ENCODE measurements at places on chromosomes 4 and X.

- DNase-seq = no peak
These were observed 51.8 kb upstream of the TRAM1L1 start for GRCh38 chr4:117137145-117137544.

- DNase-seq = no peak
These were observed 666 bp downstream of the CCDC158 start for GRCh38 chr4:76420188-76420761.

DNA sequence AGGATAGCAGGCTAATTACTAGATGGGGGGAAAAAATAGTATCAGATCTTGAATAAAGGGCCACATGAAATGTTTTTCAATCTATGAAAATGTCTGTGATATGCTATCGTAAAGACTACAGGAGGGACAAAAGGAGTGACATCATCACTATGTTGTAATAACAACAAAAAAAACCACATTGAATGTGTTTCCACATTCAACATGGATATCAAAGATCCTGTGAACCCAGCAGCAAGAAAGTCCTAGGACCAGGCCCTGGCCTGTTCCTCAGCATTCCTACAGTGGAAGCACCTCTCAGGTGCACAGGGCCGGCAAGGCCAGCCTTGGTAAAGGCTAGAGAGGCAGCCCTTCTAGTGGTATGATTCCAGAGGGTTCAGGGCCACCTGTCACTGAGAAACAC is 118.3 kb downstream of the RELL1 start:
- no peak for DNase-seq

GRCh38 chr4:70737409-70737808 is 15.6 kb downstream of the RUFY3 start:
- DNase-seq = no peak

DNA sequence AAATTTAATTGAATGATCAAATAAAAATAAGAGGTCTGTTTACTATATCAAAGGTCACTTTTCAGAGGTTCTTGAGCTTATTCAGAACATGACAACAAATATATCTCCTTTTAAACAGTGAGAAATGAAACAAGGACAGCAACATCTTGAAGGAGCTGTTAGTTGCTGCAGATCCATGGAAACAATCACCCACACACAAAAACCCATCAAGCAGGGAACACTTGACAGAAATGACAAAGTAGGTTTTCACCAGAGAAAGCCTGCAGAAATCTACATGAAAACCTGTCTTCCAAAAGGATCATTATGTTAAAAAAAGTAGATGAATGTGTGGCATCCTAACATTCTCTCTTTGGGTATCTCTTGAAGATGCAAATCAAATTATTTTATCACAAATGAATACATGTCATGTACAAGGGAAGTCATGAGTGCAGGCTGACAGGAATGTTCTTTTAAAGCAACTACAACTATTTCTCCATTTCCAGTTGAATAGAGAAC is 203.0 kb downstream of the GRIA2 start:
- no peak for DNase-seq

GRCh38 chrX:153673428-153674218 is at the start of gene PNCK:
Gene PNCK, minus strand, starts transcription at chrX:153673813. Its CDS starts 737 bp downstream, at chrX:153673076.
- no peak for DNase-seq

DNA sequence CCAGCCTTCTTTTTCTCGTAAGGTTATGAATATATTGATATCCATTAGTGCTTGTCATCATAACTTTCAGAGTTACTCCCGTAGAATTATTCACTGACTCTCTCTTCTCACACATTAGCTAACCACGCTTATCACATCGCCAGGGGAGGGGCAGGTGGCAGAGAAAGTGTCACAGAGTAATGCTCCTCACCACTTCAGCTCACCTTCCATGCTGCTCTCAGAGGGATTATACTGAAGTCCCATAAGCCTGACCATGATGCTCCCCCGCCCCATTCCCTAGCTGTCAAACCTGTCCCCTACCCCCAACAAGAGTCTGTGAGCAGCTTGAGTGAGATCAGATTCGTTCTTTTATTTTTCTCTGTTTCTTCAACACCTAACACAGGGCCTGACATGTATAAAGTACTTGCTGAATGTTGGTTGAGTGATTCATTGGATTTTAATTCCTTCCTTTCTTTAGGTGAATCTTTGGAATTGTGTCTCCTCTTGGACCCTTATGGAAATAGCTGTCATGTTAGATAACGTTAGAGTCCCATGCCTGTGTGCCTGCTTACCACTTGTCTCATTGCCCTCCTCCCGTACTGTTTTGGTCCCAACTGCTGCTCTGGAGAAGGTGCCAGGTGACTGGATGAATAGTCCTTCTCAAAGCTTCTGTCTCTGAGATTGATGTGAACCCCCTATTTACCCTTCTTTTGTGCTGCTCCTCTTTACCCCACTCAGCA is 55.1 kb downstream of the RS1 start:
- no peak for DNase-seq

DNA sequence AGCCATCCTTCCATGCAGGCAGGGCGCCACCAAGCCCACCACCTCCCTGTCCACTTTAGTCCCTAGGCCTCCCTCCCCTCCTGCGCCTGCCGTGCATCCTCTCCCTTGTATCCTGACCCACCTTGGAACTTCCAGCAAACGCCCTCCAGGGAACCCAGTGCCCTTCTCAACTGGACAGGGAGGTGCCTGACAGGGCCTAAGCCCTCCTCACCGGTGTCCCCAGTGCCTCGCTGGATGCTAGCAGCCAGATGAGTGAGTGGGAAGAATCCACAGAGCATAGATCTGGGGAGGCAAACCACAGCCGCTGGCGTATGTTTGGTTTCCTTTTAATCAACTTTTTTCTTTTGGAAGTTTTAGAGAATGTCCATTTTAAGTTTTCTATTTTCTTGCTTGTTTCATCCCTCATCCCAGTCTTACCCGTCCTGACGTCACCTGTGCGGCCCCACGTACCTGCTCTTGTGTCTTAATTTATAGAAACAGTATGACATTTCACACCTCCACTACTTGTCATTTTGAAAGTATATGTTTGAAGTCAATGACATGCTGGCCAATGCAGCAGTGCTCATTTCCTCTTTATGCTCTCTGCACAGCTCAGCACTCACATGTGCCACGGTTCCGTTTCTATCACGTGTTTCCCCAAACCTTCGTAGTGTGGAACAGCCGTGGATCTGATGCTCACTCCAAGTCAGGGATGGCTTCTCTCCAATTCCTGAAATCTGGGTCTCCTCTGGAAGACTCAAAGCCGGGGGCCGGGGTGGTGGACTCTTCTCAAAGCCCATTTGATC is 3.4 kb upstream of the HMX1 start:
- no peak for DNase-seq

GRCh38 chrX:100381619-100382018 is 28.5 kb downstream of the PCDH19 start:
- DNase-seq = no peak

GRCh38 chr4:38752941-38753806 is 29.6 kb downstream of the TLR10 start:
- DNase-seq = no peak

- no peak for DNase-seq
These were observed 117.8 kb downstream of the RASGEF1B start for GRCh38 chr4:81353861-81354260.

DNA sequence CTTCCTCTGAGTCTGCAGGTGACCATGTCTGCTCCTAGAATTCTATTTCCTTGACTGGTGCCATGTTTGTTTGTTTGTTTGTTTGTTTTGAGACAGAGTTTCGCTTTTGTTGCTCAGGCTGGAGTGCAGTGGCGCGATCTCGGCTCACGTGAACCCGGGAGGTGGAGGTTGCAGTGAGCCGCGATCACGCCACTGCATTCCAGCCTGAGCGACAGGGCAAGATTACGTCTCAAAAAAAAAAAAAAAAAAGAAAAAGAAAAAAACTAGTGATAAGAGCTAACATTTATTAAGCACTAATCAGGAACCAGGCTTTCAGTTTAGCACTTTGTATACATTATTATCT is 7.2 kb downstream of the SAT1 start:
- DNase-seq = no peak

GRCh38 chr4:90415116-90415515 is 287.9 kb downstream of the CCSER1 start:
- no peak for DNase-seq

GRCh38 chr4:86910369-86910768 is 18.1 kb upstream of the C4orf36 start:
- DNase-seq = no peak

DNA sequence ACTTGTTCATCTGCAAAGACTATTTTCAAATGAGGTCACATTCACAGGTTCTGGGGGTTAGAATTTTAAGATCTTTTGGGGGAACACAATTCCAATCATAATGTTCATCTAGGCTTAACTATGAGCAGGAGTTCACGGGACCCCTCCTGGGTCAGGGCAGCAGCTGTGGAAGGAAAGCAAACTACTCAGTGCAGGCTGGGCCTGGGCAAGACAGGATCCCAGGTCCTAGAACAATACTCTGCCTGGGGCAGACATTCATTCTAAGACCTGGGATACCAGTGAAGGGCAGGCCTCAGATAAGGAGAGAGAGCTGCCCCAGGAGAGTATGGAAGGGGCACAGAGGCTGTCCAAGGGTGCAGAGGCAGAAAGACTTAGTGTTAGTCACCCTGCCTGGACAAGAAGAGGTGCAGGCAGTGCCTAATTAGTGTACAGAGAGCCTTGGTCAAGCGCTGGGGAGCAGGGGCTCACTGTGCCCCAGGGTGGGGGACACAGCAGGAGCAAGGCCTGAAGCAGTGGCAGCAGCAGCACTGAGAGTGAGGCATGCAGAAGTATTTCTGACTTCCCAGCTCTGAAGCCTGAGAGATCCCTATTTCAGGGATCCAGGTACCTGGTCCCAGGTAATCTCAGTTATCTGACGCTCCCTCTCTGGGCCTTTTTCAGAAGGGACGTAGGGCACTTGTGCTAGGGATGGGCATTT is 123.0 kb upstream of the MAMLD1 start:
- no peak for DNase-seq

DNA sequence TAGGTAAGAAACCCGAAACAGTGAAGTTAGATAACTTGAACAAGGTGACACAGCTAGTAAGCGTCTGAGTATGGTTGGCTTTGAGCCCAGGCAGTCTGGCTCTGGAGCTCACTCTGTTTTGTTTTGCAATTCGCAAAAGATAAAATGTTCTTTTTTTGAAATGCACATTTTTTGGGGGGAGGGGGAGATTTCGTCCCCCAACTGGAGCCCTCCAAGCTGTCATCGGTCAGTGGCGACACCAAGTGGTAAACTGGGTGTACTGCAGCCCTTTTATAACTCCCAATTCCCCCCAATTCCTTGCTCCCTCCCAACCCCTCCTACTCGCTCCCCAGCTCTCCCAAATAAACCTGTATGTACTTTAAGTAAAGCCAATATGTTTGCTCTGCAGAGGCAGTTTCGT is 2.8 kb upstream of the CLCN5 start:
- no peak for DNase-seq

GRCh38 chr4:112023402-112023950 is 121.8 kb upstream of the FAM241A start:
- no peak for DNase-seq

DNA sequence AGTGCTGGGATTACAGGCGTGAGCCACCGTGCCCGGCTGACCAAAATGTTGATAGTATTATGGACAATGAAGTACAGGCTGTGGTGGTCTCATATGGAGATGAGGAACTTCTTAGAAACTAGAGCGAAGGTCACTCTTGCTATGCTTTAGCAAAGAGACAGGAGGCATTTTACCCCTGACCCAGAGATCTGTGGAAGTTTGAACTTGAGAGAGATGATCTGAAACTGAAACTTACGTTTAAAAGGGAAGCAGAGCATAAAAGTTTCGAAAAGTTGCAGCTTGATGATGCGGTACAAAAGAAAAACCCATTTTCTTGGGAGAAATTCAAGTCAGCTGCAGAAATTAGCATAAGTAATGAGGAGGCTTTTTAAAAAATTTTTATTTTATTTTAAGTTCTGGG is 8.5 kb upstream of the CTAG2 start:
- no peak for DNase-seq

DNA sequence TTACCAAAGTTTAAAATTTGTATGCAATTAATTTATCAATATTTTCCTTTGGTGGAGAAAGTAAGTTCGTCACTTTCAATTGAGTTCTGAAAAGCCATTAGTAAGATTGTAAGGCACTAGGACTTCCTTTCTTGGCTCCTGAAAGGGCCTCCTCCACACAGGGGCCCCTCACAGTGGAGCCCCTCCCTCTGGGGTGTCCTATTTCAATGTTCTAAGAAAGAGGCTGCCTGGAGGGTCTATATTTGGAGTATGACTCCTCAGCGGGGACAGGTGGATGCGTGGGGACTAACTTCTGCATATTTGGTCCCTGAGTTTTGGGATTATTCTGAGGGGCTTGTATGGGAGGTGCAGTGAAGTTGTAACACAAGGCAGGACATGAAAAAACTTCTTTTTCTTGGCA is 1.6 kb upstream of the ARMCX4 start:
- no peak for DNase-seq

DNA sequence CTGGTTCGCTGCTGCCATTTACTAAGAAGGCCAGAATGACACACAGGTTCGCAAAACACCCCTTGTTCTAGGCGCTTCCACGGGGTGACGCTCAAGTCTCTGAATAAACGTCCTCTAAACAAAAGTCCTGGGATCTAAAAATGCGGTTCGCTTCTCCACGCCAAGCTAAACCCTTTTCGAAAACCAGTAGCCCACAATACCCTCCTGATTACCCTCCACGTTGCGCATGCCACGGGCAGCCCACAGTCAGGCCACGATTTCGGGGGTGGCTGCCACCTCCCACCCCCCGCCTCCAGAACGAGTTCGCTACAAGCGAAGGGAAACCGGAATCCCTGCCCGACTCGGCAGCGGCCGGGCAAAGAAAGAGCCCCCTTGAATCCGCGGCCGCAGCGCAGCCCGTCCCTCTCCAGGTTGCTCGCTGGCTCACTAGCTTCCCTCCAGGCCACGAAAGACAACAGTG is 423 bp downstream of the RPL39 start:
- DNase-seq = peak; percentile 16

- DNase-seq = no peak
These were observed 54.0 kb upstream of the AMELX start for GRCh38 chrX:11239230-11239629.

GRCh38 chr4:11497972-11498371 is 69.3 kb upstream of the HS3ST1 start:
- no peak for DNase-seq

All from stimulated activated CD8-positive, alpha-beta memory T cell treated with anti-CD3 and anti-CD28 coated beads, Interleukin-15, amount 100 ng/mL, for 4 hours (primary cell).